ENCODE measurements at places on chromosomes 12 and 14.

DNA sequence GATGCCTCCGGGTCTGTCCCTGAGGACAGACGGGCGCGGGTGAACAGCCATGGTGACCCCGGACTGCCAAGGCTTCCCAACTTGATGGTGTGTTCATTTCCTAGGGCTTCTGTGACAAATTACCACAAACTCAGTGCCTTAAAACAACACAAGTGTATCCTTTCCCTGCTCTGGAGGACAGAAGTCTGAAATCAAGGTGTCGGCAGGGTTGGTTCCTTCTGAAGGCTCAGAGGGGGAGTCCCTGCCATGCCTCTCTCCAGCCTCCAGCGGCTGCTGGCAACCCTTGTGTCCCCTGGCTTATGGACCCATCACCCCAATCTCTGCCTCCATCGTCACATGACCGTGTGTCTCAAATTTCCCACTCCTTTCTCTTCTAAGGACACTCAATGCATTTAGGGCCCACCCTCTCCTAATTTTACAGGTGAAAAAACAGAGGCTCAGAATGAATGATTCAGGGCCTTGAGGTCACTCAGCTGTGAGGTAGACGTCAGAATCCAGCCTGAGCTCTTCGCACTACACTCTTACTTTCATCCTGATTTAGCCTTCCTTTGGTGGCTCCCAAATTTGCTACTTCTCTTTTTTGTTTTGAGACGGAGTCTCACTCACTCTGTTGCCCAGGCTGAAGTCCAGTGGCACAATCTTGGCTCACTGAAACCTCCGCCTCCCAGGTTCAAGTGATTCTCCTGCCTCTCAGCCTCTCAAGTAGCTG is 45.4 kb downstream of the VCPKMT start:
- DNase-seq: no peak

GRCh38 chr14:105023791-105024480 is 3.1 kb upstream of the CDCA4 start:
- no peak for DNase-seq

- DNase-seq: no peak
Observed at GRCh38 chr14:45678163-45678562, 425.2 kb upstream of the MIS18BP1 start.

GRCh38 chr14:81989211-81989610 is 455.6 kb upstream of the SEL1L start:
- no peak for DNase-seq

- DNase-seq: no peak
Observed at GRCh38 chr12:41101806-41102205, 86.3 kb upstream of the PDZRN4 start.

DNA sequence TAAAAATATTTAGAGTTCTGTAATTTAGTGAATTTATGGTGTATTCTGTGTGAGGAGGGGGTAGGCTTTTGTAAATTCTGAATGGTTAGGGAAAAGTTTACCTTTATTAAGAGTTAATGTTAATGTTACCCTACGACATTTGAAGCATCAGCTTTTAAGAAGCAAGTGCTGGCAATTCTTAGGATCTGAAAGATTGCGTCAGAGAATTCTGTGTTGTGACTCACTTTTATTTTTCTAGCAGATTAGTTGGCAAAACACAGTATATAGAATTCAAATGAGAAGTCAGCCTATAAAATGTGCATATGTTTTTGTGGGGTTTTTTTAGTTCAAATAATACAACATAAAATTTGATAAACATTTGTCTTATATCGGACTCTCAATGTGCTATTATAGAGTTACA is 97.6 kb downstream of the RAD52 start:
- no peak for DNase-seq

DNA sequence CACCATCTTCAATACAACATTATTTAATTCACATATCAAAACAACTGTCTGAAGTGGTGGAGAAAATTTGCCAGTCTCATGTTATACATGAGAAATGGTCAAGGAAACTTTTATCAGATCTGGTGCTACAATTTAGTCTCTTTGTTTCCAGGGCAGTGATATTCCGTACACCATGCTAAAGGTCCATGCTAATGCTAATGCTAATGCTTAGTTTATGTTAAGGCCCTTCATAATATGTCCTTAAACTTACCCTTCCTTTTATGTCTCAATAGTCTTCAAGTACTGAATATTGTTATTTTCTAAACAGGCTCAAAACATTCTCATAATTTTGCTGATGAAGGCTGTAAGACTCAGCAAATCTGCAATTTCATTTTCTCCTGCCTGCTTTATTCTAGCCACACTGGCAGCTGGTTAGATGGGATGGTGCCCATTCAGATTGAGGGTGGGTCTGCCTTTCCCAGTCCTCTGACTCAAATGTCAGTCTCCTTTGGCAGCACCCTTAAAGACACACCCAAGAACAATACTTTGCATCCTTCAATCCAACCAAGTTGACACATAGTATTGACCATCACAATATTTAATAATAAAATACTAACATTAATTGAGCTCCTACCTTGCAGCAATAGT is 59.8 kb downstream of the TMEM117 start:
- DNase-seq: no peak

GRCh38 chr12:13044002-13044905 is at the start of gene FAM234B:
FAM234B (plus strand) TSS chr12:13044381; CDS start chr12:13044404, 23 bp downstream.
- peak; percentile 39 for DNase-seq

DNA sequence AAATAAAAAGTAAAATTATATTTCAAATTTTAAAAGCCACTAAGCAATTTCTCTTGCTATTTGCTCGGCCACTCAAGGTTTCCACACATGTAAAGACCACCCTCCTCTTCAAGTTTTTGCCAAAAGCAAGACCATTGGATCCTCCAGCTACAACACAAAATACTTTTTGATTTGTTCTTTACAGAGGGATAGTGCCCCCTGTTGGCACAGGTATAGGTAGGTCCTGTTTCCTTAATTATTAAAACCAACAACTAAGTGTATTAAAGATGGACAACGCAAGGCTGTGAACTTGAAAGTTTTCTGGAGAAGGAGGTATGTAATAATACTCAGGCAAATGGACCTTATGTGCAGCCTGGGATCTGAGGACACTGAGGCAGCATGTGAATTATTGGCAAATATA is 23.8 kb downstream of the ATP6V1D start:
- DNase-seq: no peak

- DNase-seq: no peak
Observed at GRCh38 chr12:79983492-79983891, 48.6 kb upstream of the PPP1R12A start.

DNA sequence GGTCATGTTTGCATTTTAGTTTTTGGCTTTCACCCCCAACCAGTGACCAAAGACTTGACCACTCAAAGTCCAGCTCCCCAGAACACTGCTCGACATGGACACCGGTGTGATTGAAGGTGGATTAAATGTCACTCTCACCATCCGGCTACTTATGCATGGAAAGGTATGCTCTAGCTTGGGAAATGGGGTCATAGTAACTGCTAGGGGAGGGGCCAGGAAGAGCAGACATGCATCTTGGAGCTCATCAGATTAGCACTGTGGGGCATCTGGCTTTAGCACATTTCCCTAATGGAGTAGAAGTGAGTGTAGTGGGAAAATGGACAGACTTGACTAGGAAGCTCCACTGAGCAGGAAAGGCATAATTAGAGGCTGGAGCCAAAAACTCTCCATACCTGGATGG is 2.8 kb downstream of the PCBP2 start:
- no peak for DNase-seq

- DNase-seq: no peak
Observed at GRCh38 chr12:107326237-107326636, 232.9 kb upstream of the CRY1 start.

GRCh38 chr12:91009319-91009950 is 4.7 kb upstream of the EPYC start:
- no peak for DNase-seq

GRCh38 chr14:52011523-52011922 is 22.2 kb downstream of the RTRAF start:
- DNase-seq: no peak

- no peak for DNase-seq
Observed at GRCh38 chr12:123041042-123041531, 60.6 kb downstream of the ARL6IP4 start.

- no peak for DNase-seq
Observed at GRCh38 chr14:89137526-89138163, 279.4 kb downstream of the FOXN3 start.

- DNase-seq: no peak
Observed at GRCh38 chr14:23113431-23114119, 5.5 kb downstream of the CEBPE start.

DNA sequence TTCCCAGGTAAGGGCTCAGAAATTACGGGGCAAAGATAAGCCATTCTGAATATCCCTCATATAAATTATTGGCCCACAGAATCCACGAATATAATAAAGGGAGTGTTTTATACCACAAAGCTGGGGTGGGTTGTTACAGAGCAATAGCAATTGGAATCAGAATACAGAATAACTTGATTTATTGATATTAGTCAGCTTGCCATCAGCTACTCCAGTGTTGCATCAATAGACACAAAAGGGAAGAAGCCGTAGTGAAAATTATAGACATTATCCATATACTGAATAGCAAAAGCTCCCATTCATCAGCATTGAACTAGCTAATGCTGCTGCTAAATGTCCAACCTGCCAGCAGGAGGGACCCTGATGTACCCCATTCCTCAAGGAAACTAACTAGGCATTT is 18.3 kb downstream of the MDGA2 start:
- DNase-seq: no peak

DNA sequence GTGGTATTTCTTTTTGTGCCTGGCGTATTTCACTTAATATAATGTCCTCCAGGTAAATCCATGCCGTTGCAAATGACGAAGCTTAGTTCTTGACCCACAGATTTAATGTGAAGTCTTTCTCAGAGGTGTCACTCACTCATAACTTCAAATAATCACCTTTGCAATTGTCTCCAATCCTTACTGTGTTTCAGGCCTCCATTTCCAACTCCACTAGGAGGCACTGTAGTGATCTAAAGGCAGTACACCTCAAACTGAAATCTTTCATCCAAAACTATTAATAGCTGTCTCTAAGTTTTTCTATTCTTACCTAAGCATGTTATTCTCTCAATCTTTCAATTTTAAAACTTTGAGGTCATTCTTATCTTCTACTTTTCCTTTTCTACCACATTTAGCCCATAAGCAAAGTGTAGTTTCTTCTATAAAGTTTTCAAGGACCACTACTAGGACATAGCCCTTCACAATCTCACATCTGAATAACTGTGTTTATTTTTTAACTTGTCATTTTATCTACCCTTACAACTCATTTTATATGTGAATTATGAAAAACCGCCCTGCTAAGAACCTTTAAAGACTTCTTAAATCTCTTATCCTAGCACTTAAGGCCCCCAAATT is 25.5 kb upstream of the FBXO34 start:
- DNase-seq: no peak

DNA sequence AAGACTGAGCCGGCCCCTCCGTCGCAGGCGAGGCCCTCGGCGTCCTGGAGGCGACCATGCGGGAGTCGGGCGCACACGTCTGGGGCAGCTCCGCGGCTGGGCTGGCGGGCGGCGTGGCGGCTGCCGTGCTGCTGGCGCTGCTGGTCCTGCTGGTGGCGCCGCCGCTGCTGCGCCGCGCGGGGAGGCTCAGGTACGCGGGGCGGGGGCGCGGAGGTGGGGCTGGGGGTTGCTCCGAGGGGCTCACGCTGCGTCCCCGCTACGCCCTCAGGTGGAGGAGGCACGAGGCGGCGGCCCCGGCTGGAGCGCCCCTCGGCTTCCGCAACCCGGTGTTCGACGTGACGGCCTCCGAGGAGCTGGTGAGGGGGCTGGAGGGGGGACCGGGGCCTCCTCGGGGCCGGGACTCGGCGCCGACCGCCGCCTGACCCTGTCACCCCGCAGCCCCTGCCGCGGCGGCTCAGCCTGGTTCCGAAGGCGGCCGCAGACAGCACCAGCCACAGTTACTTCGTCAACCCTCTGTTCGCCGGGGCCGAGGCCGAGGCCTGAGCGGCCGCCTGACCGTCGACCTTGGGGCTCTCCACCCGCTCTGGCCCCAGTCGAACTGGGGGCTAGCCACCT is 7.8 kb downstream of the AMN start:
- DNase-seq: no peak

DNA sequence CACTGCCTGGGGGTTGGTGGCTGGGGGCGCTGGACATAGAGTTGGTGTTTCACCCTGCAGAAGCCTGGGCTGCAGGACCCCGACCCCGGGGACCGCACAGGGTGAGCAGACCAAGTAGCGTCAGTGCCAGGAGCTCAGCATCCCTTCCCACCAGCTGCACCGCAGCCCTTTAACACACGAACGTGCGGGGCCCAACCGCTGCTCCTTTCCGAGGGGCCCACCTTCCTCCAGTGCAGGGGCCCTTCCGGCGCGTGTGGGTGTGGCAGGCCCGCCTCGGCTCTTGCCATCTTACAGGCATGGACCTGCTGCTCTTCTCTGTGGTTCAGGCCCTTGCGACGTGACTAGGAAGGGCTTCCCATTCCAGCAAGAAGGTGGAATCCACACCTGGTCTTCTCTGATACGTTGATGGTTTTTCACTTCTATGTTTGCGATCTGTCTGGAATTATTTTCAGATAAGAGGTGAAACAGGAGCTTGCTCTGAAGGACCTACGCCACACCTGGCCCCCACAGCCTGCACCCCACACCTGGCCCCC is 47.8 kb downstream of the LRCOL1 start:
- DNase-seq: no peak

GRCh38 chr12:49643961-49644619 is 20.7 kb downstream of the PRPF40B start:
- DNase-seq: no peak

GRCh38 chr14:89041257-89041582 is 216.8 kb downstream of the TTC8 start:
- DNase-seq: no peak

GRCh38 chr12:109291521-109292341 is 17.4 kb downstream of the FOXN4 start:
- no peak for DNase-seq

DNA sequence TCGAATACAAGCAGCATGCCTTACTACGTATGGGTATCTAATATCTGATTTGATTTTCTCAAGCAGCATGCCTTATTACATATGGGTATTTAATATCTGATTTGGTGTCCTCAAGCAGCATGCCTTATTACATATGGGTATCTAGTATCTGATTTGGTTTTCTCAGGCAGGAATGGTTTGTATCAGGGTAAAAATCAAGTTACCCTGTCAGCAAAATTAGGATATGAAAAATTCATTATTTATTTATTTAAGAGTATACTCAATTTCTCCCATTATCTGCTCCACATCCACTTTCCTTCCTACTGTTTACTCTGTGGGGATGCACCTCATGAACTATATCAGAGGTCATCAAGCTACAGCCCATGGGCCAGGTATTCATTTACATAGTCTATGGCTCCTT is 21.9 kb downstream of the ZNF891 start:
- no peak for DNase-seq

DNA sequence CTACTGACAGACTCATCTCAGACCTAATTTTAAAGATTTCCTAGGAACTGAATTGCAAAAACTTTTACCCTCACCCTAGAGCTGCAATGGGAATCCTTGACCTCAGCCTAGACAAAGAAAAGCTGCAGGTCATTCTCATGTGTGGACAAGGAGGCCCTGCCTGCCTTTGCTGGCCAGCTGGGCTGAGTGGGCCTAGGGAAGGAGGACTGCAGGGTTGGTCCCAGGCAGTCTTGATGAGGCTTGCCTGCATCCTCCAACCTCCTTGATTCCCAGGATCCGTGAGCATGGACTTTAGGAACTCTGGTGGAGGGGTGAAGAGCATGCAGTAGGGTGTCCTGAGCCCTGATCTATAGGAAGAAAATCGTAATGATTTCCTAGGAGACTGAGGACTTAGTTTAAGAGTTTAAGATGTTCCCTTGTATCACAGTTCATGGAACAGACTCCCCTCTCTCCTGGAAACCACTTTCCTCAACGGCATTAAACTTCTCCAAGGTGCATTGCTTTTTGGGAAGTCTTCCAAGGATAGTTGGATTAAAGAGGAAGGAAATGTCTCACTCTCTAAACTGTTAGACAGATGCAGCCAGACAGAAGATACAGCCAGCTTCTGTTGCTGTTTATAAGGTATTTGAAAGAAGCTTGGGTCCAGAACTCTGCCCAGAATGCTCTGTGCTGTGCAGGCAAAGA is 55.4 kb upstream of the DDX11 start:
- no peak for DNase-seq

Measured in stimulated activated CD4-positive, alpha-beta T cell treated with anti-CD3 and anti-CD28 coated beads, Interleukin-15, amount 100 ng/mL, for 1 hour (primary cell).